ENCODE measurements at places on chromosomes 12 and 14. TPM values are rescaled to one million over a fixed set of nuclear protein-coding genes. Genes with fewer than 3 reads are reported as not detected.

DNA sequence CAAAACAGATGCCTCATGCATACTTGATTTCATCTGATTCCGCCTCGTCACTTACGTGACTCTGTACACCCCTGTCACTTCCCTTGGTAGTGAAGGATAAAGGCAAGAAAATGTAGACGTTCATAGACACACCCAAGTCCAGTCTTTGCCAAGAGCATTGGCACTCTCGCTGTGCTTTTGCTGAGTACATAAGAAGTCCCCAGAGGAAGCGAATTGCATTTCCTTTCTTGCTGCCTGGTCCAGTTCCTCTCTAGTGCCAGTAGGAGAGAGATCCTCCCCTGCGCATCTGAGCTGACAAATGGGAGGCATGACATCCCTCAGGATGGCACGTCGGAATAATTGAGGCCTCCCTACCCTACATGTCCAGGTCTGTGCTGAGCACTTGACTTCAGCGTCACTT lies 21.3 kb upstream of the RIN3 start:
- no peak overlapping the region for H3K27ac ChIP-seq
- H3K4me3 ChIP-seq, result no peak overlapping the region
- H3K4me1 ChIP-seq, result peaks cover 2% of the 10 kb centered on the region
- H3K27me3 ChIP-seq, result no peaks in the 10 kb centered on the region
- no peak for DNase-seq
- H3K36me3 ChIP-seq, result no peaks in the 10 kb centered on the region

Gene KCTD10
- 57.5 TPM for total RNA-seq

- peak; percentile 92 for DNase-seq
- peak within 1 kb of the TSS; percentile 79 for H3K4me3 ChIP-seq
- H3K27ac ChIP-seq, result no peak within 1 kb of the TSS
- peaks cover 23% of the 10 kb centered on the region for H3K4me1 ChIP-seq
- H3K36me3 ChIP-seq, result no peaks in the 10 kb centered on the region
These were observed at the start of gene SLC35F4 for GRCh38 chr14:57865403-57866198. SLC35F4 (minus strand) TSS chr14:57866092.

DNA sequence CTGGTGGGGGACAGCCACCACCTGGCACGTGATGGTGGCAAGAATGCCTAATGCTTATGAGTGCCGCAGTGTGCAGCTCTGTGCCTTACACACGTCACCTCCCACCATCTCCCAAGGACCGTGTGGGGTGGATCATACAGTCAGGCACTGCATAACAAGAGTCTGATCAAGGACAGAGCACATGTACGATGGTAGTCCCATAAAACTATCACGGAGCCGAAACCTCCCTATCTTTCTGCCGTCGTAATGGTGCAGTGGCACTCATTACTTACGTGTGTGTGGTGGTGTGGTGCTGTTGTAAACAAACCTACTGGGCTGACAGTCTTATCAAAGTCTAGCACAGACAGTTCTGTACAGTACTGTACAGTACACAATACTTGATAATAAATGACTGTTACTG lies 89.3 kb downstream of the CACNA1C start:
- peaks cover 3% of the 10 kb centered on the region for H3K4me1 ChIP-seq
- no peaks in the 10 kb centered on the region for H3K36me3 ChIP-seq
- no peaks in the 10 kb centered on the region for H3K27me3 ChIP-seq
- no peak for DNase-seq

DNA sequence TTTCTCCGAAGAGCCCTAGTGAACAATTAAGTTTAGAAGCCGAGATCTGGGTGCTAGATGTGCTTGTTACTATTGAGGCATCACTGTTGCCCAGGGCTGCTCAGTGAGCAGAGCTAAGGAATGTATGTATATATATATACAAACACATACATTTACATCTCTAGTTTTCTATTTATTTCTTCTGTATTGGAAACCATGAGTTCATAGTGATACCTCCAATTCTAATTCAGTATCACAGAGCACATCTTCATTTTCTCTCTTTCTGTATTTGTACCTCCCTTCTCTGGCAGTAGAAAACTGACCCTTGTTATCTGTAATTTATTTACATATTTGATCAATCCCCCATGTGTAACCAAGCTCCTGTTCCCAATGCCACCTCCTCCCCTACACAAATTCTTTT lies 40.7 kb upstream of the FUT8 start:
- H3K36me3 ChIP-seq, result no peaks in the 10 kb centered on the region
- DNase-seq, result no peak
- no peaks in the 10 kb centered on the region for H3K27me3 ChIP-seq
- H3K4me3 ChIP-seq, result no peak overlapping the region

DNA sequence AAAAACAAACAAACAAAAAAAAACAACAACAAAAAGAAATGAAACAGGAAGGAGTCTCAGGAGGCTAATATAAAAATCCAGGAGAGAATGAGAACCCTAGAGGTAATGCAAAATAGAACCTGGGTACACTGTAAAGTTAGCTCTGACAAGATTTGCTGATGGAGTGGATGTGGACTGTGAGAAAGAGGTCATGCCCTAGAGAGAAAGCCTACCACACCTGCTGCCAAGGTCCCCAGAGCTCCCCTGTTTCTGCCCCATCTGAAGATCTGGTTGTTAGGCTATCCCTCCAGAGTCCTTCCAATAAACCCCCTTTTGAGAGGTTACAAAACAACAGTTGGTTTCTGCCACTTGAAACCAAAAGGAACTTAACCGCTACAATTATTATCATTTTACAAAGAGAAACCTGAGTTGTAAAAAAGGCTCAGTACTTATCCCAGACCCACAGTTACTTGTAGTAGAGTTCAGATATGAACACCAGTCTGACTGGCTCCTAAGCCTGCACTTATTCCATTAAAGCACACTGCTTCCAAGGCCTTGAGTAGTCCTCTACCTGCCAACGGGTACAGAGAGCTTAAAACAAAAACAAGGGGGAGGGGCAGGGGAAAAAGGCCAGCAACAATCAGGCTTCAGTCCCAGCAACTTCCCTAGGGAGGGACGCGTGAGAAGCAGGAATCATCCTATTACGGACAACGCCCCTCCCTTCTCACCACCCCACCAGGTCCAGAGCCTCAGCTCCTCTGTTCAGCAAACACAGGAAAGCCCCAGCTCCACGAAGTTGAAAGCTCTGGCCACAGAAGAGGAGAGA lies 27.7 kb downstream of the PPP1R13B start:
- H3K36me3 ChIP-seq, result no peaks in the 10 kb centered on the region
- H3K27me3 ChIP-seq, result no peaks in the 10 kb centered on the region
- peaks cover 12% of the 10 kb centered on the region for H3K4me1 ChIP-seq

- H3K27me3 ChIP-seq, result no peaks in the 10 kb centered on the region
- H3K4me1 ChIP-seq, result no peaks in the 10 kb centered on the region
- no peak for DNase-seq
- H3K4me3 ChIP-seq, result no peak overlapping the region
- no peak overlapping the region for H3K27ac ChIP-seq
These were observed 19.6 kb downstream of the TMPRSS12 start for GRCh38 chr12:50862316-50862715.

DNA sequence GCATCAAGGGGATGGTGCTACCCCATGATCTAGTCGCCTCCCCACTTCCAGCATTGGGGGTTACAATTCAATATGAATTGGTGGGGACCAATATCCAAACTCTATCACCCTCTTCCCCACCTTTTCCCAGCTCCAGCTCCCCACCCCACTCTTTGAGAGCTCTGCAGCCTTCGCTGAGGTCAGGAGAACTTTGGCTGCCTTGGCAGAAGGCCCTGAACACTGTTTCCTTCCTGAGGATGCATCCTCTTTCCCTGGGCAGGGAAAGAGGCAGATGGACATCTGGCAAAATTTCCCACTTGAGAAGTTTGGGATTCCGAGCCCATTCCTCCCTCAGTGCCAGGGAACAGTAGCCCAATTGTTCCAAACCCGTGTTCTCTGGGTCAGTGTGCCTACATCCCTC lies 169.1 kb downstream of the TSPAN9 start:
- no peak overlapping the region for H3K27ac ChIP-seq
- no peak for DNase-seq
- H3K4me3 ChIP-seq, result no peak overlapping the region
- peaks cover 4% of the 10 kb centered on the region for H3K4me1 ChIP-seq

DNA sequence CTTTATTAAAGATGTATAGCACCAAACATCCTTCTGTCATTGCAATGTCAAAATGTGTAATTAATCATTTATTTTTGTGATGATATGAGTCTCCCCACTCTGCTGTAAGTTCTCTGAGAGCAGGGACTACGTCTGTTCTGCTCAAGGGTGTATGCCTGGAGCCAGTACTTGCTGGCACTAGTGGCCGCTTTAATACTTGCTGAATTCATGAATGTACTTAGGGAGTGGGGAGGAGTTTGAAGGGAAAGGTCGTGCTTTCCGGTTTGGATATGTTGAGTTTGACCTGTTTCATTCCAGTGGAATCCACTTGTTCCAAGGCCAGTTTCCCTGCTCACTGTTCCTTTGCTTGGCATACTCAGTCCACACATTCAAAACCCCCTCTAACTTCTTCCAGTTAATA lies 1.9 kb upstream of the DCAF5 start:
- DNase-seq, result peak; percentile 38
- H3K4me3 ChIP-seq, result no peak overlapping the region
- no peaks in the 10 kb centered on the region for H3K36me3 ChIP-seq
- H3K27ac ChIP-seq, result no peak overlapping the region

DNA sequence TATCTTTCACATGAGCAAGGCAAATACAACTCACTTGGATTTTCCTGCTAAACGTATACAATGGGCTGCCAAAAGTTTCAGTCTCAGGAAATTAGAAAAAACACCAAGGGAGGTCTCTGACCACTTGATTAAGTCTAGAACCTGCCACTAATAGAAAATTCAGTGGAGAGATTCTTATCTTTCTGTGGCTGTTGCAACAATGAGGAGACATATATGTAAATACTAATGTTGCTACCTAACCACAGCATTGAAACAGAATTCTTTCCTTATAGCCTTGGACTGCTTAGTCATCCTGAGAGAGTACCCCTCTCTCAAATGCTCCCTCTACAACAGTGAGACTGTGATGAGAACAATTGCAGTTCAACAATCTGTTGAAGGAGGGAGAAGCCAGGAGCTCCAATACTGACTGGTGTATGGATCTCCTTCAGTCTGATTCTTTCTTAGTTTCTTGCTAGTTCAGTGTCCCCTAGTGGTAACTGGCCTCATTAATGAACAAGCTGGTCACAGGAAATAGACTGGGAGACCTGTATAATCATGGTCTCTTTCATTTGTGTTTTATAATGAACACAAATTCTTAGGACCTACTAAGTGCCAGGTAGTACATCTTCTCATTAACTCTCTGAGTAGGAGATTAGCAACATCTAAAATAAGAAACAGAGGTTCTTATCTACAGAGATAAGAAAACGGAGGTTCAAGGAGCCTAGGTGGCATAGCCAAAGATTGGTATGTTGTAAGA lies 164.5 kb downstream of the SLC38A4 start:
- H3K27me3 ChIP-seq, result no peaks in the 10 kb centered on the region
- DNase-seq, result peak; percentile 76
- no peaks in the 10 kb centered on the region for H3K36me3 ChIP-seq
- no peak overlapping the region for H3K4me3 ChIP-seq
- H3K4me1 ChIP-seq, result peaks cover 38% of the 10 kb centered on the region
- no peak overlapping the region for H3K27ac ChIP-seq

- no peaks in the 10 kb centered on the region for H3K36me3 ChIP-seq
- H3K27me3 ChIP-seq, result no peaks in the 10 kb centered on the region
- no peak for DNase-seq
- no peak overlapping the region for H3K27ac ChIP-seq
These were observed 137.1 kb upstream of the VRK1 start for GRCh38 chr14:96660123-96660522.

Gene OR6C74
- total RNA-seq, result not detected

DNA sequence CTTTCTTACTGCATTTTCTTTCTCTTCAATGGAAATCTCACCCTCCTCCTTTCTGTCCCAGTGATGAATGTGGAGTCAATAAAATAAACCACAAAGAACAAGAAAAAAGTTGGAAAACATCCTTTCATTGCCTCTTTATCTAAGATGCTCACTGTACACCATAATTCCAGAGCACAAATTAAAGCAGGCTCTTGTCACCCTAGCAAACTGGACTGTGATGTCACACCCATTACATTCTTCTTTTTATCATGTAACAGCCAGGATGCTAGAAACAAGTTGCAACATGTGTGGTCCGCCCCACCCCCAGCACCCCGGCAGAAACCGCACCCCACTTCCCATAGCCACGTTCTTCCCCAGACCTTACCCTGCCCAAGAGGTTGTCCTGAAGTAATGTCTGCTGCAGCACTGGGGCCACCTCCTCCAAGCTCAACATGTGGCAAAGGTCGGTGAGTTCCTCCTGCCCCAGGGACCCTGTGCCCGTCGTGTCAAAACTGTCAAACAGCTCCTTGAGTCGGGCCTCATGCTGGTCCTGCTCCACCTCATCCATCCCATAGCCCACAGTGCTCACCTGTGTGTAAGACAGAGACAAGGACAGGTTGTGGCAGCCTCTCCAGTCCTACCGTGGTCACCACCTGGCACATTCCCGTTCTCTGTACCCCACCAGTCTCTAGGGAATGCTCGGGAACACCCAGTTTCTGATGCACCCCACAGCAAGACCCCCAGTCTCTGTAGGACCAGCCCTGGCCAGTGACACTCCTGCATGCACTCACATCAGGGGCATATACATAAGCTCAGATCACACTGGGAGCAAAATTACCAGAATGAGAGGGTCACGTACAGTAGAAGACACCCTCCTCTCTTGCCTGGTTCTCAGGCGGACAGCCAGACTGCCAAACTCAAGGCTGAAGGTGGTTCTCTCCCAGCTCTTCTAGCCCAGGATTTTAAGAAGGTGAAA lies 9.2 kb downstream of the NIN start:
- no peak for DNase-seq
- H3K4me1 ChIP-seq, result peaks cover 13% of the 10 kb centered on the region
- H3K27ac ChIP-seq, result no peak overlapping the region

DNA sequence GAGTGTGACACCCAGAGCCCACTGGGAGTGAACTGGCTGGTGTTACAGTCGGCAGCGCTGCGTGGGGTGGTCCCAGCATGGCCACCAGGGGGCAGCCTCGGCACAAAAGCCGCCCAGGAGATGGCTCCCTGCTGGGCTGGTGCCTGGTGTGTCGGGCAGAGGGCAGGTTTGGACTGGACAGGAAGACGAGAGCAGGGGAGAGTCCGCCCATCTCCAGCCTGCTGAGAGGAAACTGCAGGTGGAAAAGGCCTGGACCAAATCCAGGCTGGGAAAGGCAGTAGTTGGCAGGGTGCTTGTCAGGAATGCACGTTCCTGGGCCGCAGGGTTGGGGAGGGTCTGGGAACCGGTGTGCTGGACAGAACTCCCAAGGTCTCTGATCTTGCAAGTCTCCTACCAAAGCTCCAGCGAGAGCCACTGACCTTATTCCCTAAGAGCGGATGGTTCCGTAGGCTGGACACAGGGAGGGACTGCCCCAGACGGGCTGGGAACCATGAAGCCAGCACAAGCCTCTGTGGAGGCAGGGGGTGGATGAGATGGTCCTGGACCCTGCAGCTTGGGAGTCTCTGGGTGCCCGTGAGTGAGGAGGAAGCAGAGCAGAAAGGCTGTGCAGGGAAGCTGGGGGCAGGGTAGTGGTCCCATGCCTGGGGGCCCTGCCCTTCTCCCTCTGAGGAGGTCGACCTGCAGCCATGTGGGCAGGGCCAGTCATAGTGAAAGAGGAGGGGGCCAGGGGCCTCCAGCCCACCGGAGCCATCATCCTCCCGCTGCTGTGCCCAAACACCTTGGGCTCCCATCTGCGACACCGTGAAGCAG lies 1.8 kb downstream of the AHNAK2 start:
- DNase-seq, result peak; percentile 85
- peaks cover 20% of the 10 kb centered on the region for H3K4me1 ChIP-seq
- H3K27ac ChIP-seq, result no peak overlapping the region
- no peaks in the 10 kb centered on the region for H3K36me3 ChIP-seq
- H3K27me3 ChIP-seq, result peaks cover 54% of the 10 kb centered on the region

Measured in neural progenitor cell (in vitro differentiated cells).